ENCODE measurements at places on chromosomes 5 and 9.
A peak's percentile ranks its signal among the peaks of the same experiment; 100 is the strongest.

- no peak for DNase-seq
These were observed 244.3 kb downstream of the FAM170A start for GRCh38 chr5:119873611-119874010.

- peak; percentile 27 for DNase-seq
These were observed 17.4 kb downstream of the PPP6C start for GRCh38 chr9:125172031-125172755.

DNA sequence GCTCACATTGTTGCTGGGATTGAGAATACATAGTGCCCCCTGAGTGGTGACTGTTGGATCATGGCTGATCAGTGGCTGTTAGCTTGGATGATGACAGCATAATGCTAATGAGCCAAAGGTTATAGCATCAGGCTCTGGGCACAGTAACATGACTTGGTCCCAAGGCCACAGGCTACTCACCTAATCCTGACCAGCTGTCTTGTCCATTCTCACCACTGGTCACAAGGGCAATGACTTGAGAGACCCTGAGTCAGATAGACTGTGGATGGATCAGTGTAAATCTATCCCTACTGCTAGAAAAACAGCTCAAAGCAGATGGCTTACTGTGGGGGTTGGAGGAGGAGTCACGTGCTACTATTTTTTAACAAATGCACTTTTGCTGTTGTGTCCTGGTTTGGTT is 74.7 kb downstream of the AOPEP start:
- DNase-seq: no peak

- DNase-seq: no peak
These were observed 107.0 kb upstream of the NUDT12 start for GRCh38 chr5:103669615-103670014.
